ENCODE measurements at places on chromosomes 1 and 21. TPM values are rescaled to one million over a fixed set of nuclear protein-coding genes. Genes with fewer than 3 reads are reported as not detected.

Gene CYP4B1
- 1.9 TPM for total RNA-seq

- DNase-seq, result no peak
Measured at GRCh38 chr1:18107369-18108298, at the start of gene IGSF21. IGSF21 (plus strand) TSS chr1:18107798; CDS start chr1:18108129, 331 bp downstream.

- DNase-seq, result no peak
Measured at GRCh38 chr21:27648560-27648959, 681.7 kb upstream of the ADAMTS5 start.

- no peak for DNase-seq
Measured at GRCh38 chr1:38826262-38826661, 33.3 kb downstream of the RRAGC start.

Data from right cardiac atrium (tissue), 5 donors.